ENCODE measurements at places on chromosomes 1 and 21. TPM values are rescaled to one million over a fixed set of nuclear protein-coding genes. Genes with fewer than 3 reads are reported as not detected.

The A3GALT2 gene
- polyA plus RNA-seq: 0.57 TPM

The BTBD19 gene
- polyA plus RNA-seq: 10.5 TPM

The NKAIN1 gene
- 56.5 TPM for polyA plus RNA-seq

The CCDC17 gene
- 1.1 TPM for polyA plus RNA-seq

The S100A3 gene
- 0.29 TPM for polyA plus RNA-seq

The PDZK1 gene
- 3.4 TPM for polyA plus RNA-seq

The ATP1A2 gene
- 440 TPM for polyA plus RNA-seq

The CLIC6 gene
- 1.2 TPM for polyA plus RNA-seq

The RNU1-2 gene
- not detected for polyA plus RNA-seq

The NLRP3 gene
- polyA plus RNA-seq: 3.1 TPM

The CAMK2N1 gene
- 385 TPM for polyA plus RNA-seq

The LMX1A gene
- polyA plus RNA-seq: 0.40 TPM

The ALX3 gene
- polyA plus RNA-seq: not detected

The TMEM9 gene
- polyA plus RNA-seq: 145 TPM

The VCAM1 gene
- 61.0 TPM for polyA plus RNA-seq

The NEXN gene
- 4.5 TPM for polyA plus RNA-seq

The KCNT2 gene
- 14.4 TPM for polyA plus RNA-seq

The ILDR2 gene
- polyA plus RNA-seq: 16.3 TPM

The HEYL gene
- polyA plus RNA-seq: 9.8 TPM

The KRTAP10-8 gene
- polyA plus RNA-seq: not detected

The IGFN1 gene
- 2.8 TPM for polyA plus RNA-seq

The SLC44A5 gene
- 27.9 TPM for polyA plus RNA-seq

The DDR2 gene
- polyA plus RNA-seq: 11.1 TPM

The FALEC gene
- polyA plus RNA-seq: 1.4 TPM

The LRRC38 gene
- 4.8 TPM for polyA plus RNA-seq

The SLC37A1 gene
- 28.4 TPM for polyA plus RNA-seq

The ENAH gene
- 86.4 TPM for polyA plus RNA-seq

The CRNN gene
- not detected for polyA plus RNA-seq

The AMY1B gene
- 0.18 TPM for polyA plus RNA-seq

The KCNJ6 gene
- 4.1 TPM for polyA plus RNA-seq

The TMCC2 gene
- 77.4 TPM for polyA plus RNA-seq

The JAM2 gene
- 90.7 TPM for polyA plus RNA-seq

The RAB7B gene
- polyA plus RNA-seq: 7.1 TPM

The BMP8B gene
- 19.4 TPM for polyA plus RNA-seq

The TNFRSF9 gene
- not detected for polyA plus RNA-seq

The AKT3 gene
- polyA plus RNA-seq: 79.9 TPM

The MCM3AP gene
- 80.8 TPM for polyA plus RNA-seq

The RBM34 gene
- polyA plus RNA-seq: 88.6 TPM
